Activated T-helper 17 cell treated with anti-CD3 and anti-CD28 coated beads, Interleukin-2, amount 50 U/mL, for 72 hours (primary cell): ENCODE measurements at places on chromosomes 5 and 9. TPM values are rescaled to one million over a fixed set of nuclear protein-coding genes. Genes with fewer than 3 reads are reported as not detected.

Gene C5orf58
- not detected for total RNA-seq

DNA sequence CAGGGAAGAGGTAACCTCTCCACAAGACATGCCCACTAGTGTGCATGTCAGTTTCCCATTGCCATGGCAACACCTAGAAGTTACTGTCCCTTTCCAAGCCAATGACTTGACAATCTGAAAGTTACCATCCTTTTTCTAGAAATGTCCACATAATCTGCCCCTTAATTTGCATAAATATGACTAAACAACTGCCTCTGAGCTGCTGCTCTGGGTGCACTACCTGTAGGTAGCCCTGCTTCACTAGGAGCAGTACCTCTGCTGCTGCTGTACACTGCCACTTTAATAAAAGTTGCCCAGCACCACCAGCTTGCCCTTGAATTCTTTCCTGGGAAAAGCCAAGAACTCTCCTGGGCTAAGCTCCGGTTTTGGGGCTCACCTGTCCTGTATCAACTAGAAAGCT is 392.4 kb downstream of the NTRK2 start:
- no peak for ATAC-seq

- no peak for ATAC-seq
Measured at GRCh38 chr9:107571148-107571547, 81.6 kb upstream of the KLF4 start.

Gene OGN
- total RNA-seq, result not detected

DNA sequence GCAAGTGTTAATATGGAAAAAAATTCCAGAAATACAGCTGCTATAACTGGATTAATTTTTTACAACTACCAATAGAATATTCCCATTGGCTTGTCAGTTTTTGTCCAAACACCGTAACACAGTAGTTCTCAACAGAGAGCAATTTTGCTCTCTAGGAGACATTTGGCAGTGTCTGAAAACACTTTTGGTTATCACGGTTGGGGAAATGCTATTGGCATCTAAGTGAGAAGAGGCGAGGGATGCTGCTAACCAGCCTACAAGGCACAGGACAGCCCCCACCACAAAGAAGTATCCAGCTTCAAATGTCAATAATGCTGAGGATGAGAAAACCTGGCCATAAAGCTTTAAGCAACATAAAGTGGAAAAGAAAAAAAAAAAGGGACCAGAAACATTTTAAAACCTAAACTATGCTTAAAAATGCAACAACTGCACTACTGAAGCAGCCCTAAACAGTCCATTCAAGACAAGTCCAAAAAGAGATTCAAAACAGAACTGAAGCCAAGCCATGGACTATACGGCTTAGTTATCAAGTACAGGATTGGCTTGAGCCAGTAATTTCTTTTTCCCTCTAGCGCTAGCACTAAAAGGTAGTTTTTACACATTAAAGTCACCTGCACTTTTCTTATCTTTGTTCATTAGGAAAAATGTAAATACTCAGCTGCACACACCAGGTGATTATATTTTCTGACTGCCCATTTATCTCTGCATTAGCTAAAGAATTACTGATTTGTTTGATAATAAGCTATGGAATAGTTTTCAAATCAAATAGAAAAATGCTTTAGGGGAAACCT is 83.9 kb downstream of the NR3C1 start:
- ATAC-seq, result no peak
